Activated naive CD8-positive, alpha-beta T cell treated with anti-CD3 and anti-CD28 coated beads, Interleukin-2, amount 10 ng/mL, durations not matched to agents 7 days and 5 days (primary cell): ENCODE measurements at places on chromosomes 5 and 9. TPM values are rescaled to one million over a fixed set of nuclear protein-coding genes. Genes with fewer than 3 reads are reported as not detected.

SLC25A48 gene
- total RNA-seq: not detected

NEUROG1 gene
- total RNA-seq: not detected

FANCG gene
- total RNA-seq: 103 TPM

PALM2AKAP2 gene
- not detected for total RNA-seq

GOLM1 gene
- 1.4 TPM for total RNA-seq

TIFAB gene
- not detected for total RNA-seq

KIF27 gene
- total RNA-seq: 3.4 TPM
